ENCODE measurements at places on chromosomes 1 and 21. TPM values are rescaled to one million over a fixed set of nuclear protein-coding genes. Genes with fewer than 3 reads are reported as not detected.

Gene PPFIA4
- total RNA-seq: 1.9 TPM

Gene IGSF9
- total RNA-seq: 0.51 TPM

Gene UBE2U
- total RNA-seq: not detected

Gene OR2T33
- not detected for total RNA-seq

Gene KCNT2
- total RNA-seq: 0.41 TPM

Gene PDZK1IP1
- total RNA-seq: not detected

Gene C1orf53
- 7.2 TPM for total RNA-seq

Gene RIMS3
- total RNA-seq: 5.7 TPM

Gene CYP4A11
- not detected for total RNA-seq

GRCh38 chr1:244449936-244450508, 1.7 kb downstream of the ADSS2 start:
- DNase-seq: no peak
- H3K4me3 ChIP-seq: peak overlapping the region; percentile 99
- H3K36me3 ChIP-seq: no peaks in the 10 kb centered on the region
- peak overlapping the region; percentile 85 for H3K27ac ChIP-seq
- H3K27me3 ChIP-seq: no peaks in the 10 kb centered on the region
- H3K4me1 ChIP-seq: peaks cover 22% of the 10 kb centered on the region

DNA sequence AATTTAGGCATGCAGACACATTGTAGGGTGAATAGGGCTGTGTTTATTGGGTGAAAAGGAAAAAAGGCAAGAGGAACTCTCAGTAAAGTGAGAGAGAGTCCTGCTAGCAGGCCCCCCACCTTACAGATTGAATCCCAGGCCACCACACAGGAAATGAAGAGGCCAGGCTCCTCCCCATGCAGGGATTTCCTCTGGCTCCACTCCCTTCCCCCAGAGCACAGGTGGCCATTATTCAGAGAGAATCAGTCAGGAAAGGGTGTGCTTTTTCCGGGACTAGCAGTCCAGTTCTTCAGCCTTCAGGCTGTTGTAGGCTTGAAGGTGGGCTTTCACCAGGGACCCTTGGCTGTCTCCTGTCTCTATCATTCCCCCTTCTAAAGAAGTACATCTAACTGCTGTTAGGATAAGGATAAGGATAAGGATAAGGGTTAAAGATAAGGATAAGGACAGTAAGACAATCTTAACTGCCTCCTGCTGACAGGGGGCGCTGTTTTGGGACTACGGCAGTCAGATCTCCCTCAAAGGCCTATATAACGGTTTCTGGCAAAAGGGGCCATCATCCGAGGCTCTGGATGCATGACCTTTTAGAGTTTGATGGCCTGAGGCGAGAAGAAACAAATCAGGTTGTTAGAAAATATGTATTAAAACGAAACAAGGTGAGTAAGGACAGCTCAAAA, 26.3 kb downstream of the ZNF648 start:
- no peak overlapping the region for H3K27ac ChIP-seq
- H3K4me1 ChIP-seq: no peaks in the 10 kb centered on the region
- DNase-seq: no peak
- H3K36me3 ChIP-seq: no peaks in the 10 kb centered on the region

DNA sequence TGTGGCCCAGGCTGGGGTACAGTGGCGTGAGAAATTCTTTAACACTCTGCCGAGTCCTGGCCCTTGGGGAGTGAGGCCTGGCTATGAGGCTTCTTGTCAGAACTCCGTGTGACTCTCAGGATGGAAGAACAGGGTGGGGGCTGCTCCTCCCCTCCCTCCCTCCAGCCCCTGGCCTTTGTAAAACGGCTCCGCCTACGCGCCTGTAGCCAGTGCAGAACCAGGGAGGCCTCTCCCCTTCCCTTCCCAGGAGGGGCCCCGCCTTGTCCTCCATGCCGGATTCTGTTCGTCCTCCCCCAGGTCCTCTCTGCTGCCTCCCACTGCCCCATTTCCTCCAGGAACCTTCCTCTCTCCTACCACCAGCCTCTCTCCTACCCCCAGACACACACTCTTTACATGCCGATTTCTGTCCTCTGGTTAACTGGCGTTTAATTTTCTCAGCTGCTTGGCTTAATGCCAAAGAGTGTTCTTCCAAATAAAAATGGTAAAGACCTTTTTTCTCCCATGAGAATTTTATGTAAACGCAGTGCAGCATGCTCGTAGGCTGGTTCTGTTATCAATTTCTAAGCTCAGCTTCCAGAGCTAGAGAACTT, 21.0 kb downstream of the PDE9A start:
- H3K27me3 ChIP-seq: no peaks in the 10 kb centered on the region
- H3K27ac ChIP-seq: no peak overlapping the region
- no peaks in the 10 kb centered on the region for H3K36me3 ChIP-seq
- no peak for DNase-seq
- no peaks in the 10 kb centered on the region for H3K4me1 ChIP-seq

- 0 out of 2 replicates have a peak, but pooled peaks cover 7% of the 10 kb centered on the region for H3K4me1 ChIP-seq
- peaks cover 28% of the 10 kb centered on the region for H3K27me3 ChIP-seq
- peaks cover 2% of the 10 kb centered on the region for H3K36me3 ChIP-seq
- DNase-seq: no peak
These were observed 532 bp downstream of the RALGPS2 start for GRCh38 chr1:178725466-178726086.

- H3K27ac ChIP-seq: no peak overlapping the region
- H3K4me3 ChIP-seq: no peak overlapping the region
These were observed 163.3 kb downstream of the NRIP1 start for GRCh38 chr21:14901482-14901958.

- peaks cover 8% of the 10 kb centered on the region for H3K4me1 ChIP-seq
- H3K4me3 ChIP-seq: no peak overlapping the region
- H3K27me3 ChIP-seq: no peaks in the 10 kb centered on the region
- no peak overlapping the region for H3K27ac ChIP-seq
These were observed 19.3 kb downstream of the OSBPL9 start for GRCh38 chr1:51636191-51636590.

GRCh38 chr1:151405187-151405951, 6.0 kb downstream of the PSMB4 start:
- H3K4me3 ChIP-seq: no peak overlapping the region
- peaks cover 14% of the 10 kb centered on the region for H3K4me1 ChIP-seq

- H3K36me3 ChIP-seq: no peaks in the 10 kb centered on the region
- no peaks in the 10 kb centered on the region for H3K4me1 ChIP-seq
- H3K27me3 ChIP-seq: no peaks in the 10 kb centered on the region
- DNase-seq: no peak
These were observed 143.4 kb upstream of the HOOK1 start for GRCh38 chr1:59671066-59671952.

- H3K27me3 ChIP-seq: no peaks in the 10 kb centered on the region
- no peak overlapping the region for H3K27ac ChIP-seq
- H3K4me3 ChIP-seq: no peak overlapping the region
- no peaks in the 10 kb centered on the region for H3K36me3 ChIP-seq
- DNase-seq: no peak
- no peaks in the 10 kb centered on the region for H3K4me1 ChIP-seq
These were observed 502.3 kb downstream of the NUF2 start for GRCh38 chr1:163824006-163824405.

DNA sequence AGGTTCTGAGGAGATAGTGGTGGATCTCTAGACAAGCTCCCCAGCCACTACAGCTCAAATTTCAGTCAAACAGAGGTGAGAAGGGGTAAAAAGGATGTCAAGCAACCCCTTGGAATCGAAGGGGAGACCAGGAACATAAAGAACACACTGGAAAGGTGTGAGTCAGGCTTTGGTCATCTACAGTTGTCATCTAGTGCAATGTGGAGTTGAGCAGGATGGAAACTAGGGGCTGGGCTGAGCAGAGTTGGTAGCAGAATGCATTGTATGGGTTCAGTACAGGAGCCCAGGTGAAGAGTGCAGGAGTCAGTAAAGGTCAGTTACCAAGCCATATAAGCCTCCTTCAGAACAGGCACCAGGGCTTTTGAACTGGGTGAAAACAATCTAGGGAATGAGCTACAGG, 52.7 kb upstream of the VAV3 start:
- H3K4me3 ChIP-seq: no peak overlapping the region
- H3K4me1 ChIP-seq: no peaks in the 10 kb centered on the region
- H3K36me3 ChIP-seq: no peaks in the 10 kb centered on the region
- DNase-seq: no peak
- H3K27me3 ChIP-seq: no peaks in the 10 kb centered on the region
- no peak overlapping the region for H3K27ac ChIP-seq

- H3K36me3 ChIP-seq: no peaks in the 10 kb centered on the region
- H3K27me3 ChIP-seq: no peaks in the 10 kb centered on the region
- no peak for DNase-seq
- no peak overlapping the region for H3K27ac ChIP-seq
- H3K4me3 ChIP-seq: no peak overlapping the region
These were observed 56.0 kb upstream of the POU3F1 start for GRCh38 chr1:38102636-38103035.

GRCh38 chr21:32338209-32338921, 39.7 kb downstream of the MRAP start:
- no peak overlapping the region for H3K27ac ChIP-seq
- peaks cover 15% of the 10 kb centered on the region for H3K36me3 ChIP-seq
- H3K4me3 ChIP-seq: no peak overlapping the region
- no peak for DNase-seq
- H3K4me1 ChIP-seq: peaks cover 6% of the 10 kb centered on the region

DNA sequence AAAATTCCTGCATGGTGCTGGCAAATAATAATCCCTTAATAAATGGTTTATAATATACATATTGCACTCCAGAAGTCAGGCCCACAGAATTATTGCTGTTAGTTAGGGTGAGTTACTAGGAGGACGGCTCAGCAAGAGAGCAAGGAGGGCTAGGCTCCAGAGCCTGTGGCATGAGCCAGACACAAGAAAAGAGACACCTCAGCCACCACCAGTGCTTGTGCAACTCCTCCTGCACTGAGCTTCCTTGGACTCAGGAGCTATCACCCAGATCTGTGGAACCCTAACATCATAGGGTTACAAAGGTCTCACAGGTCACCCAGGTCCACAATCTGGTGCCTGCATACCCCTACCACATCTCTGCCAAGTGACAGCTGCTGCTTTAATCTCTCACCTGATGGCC, 12.8 kb upstream of the LRRC8D start:
- no peak overlapping the region for H3K4me3 ChIP-seq
- no peak for DNase-seq
- H3K4me1 ChIP-seq: no peaks in the 10 kb centered on the region
- no peaks in the 10 kb centered on the region for H3K36me3 ChIP-seq
- H3K27ac ChIP-seq: no peak overlapping the region

DNA sequence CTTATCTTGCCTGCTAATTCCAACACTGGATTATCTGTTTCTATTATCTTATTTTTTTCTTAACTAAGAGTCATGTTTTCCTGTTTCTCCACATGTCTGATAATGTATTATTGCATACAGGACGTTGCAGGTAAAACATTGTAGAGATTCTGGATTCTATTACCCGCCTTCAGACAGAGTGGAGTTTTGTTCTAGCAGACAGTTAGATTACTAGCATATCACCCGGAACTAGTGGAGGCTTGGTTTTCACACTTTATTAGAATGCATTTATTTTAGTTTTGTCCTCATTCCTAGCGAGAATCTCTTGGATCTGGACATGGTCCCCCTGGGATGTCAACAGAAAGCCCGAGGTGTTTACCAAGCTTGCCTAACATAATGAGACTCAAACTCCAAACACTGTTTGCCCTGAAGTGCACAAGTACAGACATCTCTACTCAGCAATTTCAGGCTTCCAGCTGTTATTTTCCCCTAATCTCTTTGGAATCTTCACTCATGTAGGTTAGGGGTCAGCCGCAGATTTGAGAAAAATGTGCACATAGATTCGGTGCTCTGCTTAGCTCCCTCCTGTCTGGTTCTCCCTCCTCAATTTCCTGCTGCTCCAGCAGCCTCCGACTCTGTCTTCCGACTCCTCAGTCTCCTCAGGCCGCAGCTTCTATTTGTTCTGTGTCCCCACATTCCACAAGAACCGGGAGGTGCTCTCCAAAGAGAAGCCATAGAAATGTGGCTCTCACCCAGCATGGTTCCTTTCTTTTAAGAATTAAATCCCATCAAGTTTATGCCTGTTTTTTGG, 36.8 kb upstream of the PTPRF start:
- H3K36me3 ChIP-seq: no peaks in the 10 kb centered on the region
- no peak overlapping the region for H3K27ac ChIP-seq
- no peak overlapping the region for H3K4me3 ChIP-seq
- H3K4me1 ChIP-seq: peaks cover 9% of the 10 kb centered on the region
- H3K27me3 ChIP-seq: no peaks in the 10 kb centered on the region

DNA sequence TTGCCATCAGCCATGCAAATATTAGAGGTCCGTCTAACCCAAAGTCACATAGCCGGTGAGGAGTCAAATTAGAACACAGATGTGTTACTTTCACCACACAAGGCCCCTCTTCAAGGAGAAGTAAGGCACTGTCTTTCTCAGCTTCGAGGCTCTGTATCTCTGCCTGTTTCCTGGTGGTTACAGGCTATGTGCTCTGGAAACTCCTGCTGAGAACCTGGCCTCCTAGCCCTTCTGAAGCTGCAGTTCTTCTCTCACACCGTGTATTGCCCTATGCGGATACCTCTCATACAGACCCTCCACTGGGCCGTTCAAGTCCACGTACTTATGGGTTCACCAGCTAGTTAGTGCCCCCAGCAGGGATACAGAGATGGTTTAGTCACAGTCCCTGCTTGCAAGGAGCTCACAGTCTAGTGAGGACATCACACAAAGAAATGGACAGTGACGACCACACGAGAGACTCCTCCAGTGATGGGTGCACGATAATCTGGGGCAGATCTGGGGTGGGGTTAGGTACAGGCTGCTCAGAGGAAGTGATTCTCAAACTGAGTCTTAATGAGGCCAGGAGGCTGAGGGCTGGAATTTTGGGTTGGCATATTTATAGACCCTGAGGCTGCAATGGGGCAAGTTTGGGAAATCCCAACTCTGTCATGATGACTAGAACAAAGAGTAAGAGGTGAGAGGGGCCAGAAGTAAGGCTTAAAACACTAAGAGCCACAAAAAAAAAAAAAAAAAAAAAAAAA, 22.8 kb upstream of the ELOA start:
- H3K4me1 ChIP-seq: no peaks in the 10 kb centered on the region
- no peak overlapping the region for H3K4me3 ChIP-seq
- DNase-seq: no peak
- no peak overlapping the region for H3K27ac ChIP-seq
- no peaks in the 10 kb centered on the region for H3K27me3 ChIP-seq

GRCh38 chr1:197438010-197438790, 170.1 kb downstream of the CRB1 start:
- H3K4me1 ChIP-seq: no peaks in the 10 kb centered on the region
- H3K27ac ChIP-seq: no peak overlapping the region
- H3K27me3 ChIP-seq: no peaks in the 10 kb centered on the region
- no peaks in the 10 kb centered on the region for H3K36me3 ChIP-seq
- DNase-seq: no peak
- H3K4me3 ChIP-seq: no peak overlapping the region

GRCh38 chr1:214584805-214585766, 17.9 kb upstream of the CENPF start:
- no peaks in the 10 kb centered on the region for H3K36me3 ChIP-seq
- no peaks in the 10 kb centered on the region for H3K27me3 ChIP-seq
- H3K27ac ChIP-seq: peak overlapping the region; percentile 86
- DNase-seq: peak; percentile 62
- H3K4me1 ChIP-seq: peaks cover 43% of the 10 kb centered on the region
- H3K4me3 ChIP-seq: no peak overlapping the region

GRCh38 chr1:114609026-114609425, 27.6 kb upstream of the BCAS2 start:
- no peaks in the 10 kb centered on the region for H3K27me3 ChIP-seq
- H3K4me3 ChIP-seq: no peak overlapping the region
- no peak overlapping the region for H3K27ac ChIP-seq
- no peaks in the 10 kb centered on the region for H3K36me3 ChIP-seq
- no peaks in the 10 kb centered on the region for H3K4me1 ChIP-seq
- no peak for DNase-seq

- no peaks in the 10 kb centered on the region for H3K36me3 ChIP-seq
- H3K4me3 ChIP-seq: no peak overlapping the region
- 0 out of 2 replicates have a peak, but pooled peaks cover 2% of the 10 kb centered on the region for H3K4me1 ChIP-seq
These were observed 57.0 kb downstream of the DISC1 start for GRCh38 chr1:231683439-231684165.

GRCh38 chr1:28456078-28456477, 49.8 kb upstream of the RCC1 start:
- DNase-seq: no peak
- H3K4me1 ChIP-seq: no peaks in the 10 kb centered on the region
- H3K27ac ChIP-seq: no peak overlapping the region

Measured in Panc1 (cell line).